ENCODE measurements at places on chromosomes 7 and 10.

- DNase-seq, result no peak
These were observed 41.0 kb downstream of the TSPAN15 start for GRCh38 chr10:69492091-69492745.

GRCh38 chr7:87480386-87480785, 4.9 kb upstream of the ABCB4 start:
- no peak for DNase-seq

DNA sequence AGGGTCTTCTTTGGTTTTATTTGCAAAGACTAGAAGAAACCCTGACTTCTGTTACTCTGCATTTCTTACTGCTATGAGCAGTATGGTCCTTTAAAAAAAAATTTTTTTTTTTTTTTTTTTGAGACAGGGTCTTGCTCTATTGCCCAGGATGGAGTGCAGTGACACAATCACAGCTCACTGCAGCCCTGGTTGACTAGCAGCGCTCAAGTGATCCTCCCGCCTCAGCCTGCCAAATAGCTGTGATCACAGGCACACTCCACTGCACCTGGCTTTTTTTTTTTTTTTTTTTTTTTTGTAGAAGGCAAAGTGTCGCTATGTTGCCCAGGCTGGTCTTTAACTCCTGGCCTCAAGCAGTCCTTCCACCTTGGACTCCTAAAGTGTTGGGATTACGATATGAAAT, 17.4 kb downstream of the CNNM2 start:
- DNase-seq, result no peak

DNA sequence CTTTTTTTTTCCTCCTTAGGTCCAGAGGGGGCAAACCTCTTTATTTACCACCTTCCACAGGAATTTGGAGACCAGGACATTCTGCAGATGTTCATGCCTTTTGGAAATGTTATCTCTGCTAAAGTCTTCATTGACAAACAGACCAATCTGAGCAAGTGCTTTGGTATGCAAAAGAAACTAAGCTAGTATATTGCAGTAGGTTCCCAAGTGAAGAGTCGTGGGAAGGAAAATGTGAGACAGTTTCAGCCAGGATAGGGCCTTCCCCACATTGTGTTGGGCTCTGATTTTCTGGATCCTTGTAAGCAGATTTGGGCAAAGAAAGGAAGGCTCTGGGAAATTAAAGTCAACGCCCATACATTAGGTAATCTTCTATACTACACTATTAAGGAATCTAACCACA, 285.6 kb downstream of the USP6NL start:
- DNase-seq, result no peak

DNA sequence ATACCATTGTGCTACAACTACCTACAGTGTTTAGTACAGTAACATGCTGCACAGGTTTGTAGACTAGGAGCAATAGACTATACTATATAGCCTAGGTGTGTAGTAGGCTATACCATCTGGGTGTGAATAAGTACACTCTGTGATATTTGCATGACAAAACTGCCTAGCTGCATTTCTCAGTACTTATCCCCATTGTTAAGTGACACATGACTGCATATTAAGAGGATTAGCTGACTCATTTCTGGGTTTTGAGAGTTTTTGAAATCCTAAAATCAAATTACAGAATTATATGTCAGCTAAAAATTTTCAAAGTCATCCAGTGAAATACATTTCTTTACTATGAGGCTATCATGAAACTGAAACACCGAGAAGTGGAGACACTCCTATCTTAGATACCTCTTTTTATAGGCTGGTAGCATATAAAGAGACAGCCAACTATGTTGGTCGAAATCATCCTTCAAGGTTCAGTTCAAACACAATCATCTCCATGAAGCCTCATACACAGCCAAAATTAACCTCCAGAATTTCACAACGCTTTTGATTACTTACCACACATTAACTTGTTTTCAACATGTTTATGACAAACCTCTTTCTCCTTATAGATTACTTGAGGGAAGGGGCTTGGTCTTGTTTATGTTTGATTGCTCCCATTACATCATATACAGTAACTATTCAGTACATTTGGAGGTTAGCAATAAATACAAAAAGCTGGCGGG, 89.8 kb upstream of the ANK3 start:
- DNase-seq, result no peak

GRCh38 chr7:3432911-3433310, 131.9 kb downstream of the SDK1 start:
- no peak for DNase-seq

Data from suppressor macrophage (primary cell).